Vagina (tissue), 2 donors: ENCODE measurements at places on chromosomes 13 and 19.

DNA sequence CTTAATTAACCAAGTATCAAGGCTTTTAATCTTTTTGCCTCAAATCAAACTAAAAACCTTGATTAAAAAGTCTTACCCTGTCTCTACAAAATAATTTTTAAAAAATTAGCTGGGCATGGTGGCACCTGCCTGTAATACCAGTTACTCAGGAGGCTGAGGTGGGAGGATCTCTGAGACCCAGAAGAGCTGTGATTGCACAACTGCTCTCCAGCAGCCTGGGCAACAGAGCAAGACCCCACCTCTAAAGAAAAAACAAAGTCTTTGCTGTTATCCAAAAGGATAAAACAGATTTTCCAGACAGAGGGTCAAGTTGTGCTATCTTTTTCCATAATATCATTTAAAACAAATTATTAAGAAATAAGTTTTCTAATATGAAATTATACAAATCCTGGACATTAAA, 26.8 kb upstream of the CEBPG start:
- H3K27me3 ChIP-seq = no peaks in the 10 kb centered on the region
- no peaks in the 10 kb centered on the region for H3K4me1 ChIP-seq
- H3K4me3 ChIP-seq = no peak overlapping the region
- DNase-seq = no peak
- no peak overlapping the region for H3K27ac ChIP-seq

DNA sequence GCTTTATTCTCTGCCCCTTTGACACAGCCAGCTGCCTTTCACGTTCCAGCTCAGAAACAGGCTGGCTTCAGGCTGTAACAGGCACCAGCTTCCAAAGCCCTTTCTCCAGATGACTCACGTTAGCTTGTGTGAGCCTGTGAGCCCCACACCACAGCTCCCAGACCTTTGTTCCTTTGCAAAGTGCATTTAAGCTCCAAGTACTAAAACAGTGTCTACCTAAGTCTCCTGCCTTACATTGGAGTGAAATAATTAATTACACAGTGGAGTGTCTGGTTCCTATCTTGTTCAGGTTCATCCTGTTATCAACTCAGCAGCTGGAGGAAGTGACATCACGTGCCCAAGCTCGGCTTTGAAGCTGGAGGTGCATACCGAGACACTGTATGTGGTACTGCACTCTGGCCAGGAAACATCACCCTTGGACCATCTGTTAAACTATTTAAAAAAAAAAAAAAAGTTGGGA, 475.8 kb downstream of the FOXO1 start:
- peak overlapping the region; percentile 69 for H3K27ac ChIP-seq
- H3K36me3 ChIP-seq = no peaks in the 10 kb centered on the region
- peak; percentile 87 for DNase-seq
- no peak overlapping the region for H3K4me3 ChIP-seq
- no peaks in the 10 kb centered on the region for H3K27me3 ChIP-seq

DNA sequence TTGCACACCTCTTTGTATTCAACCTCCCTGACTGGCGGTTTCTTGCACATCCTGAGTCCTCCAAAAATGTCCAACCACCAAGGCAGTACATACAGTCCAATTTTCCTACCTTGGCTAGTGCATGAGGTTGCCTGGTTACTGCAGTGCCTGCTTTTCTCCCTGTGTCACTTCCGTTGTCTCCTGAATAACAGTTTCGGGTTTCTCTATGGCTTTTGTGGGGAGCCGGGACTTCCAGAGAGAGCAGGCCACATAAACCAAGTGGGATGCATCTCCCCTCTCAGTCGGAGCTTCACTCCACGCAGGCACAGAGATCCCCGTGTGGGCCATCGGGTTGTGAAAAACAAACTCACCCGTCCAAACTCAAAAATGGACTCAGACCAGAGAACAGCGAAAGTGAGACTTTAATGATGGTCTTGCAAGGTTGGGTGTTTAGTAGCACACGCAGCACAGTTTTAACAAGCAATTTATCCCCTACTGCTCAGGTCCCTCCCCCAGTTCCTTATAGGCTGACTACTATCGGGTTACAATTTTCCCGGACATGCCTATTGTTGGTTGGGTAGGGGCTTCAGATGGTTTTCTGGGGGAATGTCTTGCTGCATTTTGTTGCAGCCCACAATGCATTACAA, 173.1 kb downstream of the POU4F1 start:
- H3K27me3 ChIP-seq = no peaks in the 10 kb centered on the region
- H3K27ac ChIP-seq = no peak overlapping the region
- H3K4me1 ChIP-seq = no peaks in the 10 kb centered on the region
- no peak overlapping the region for H3K4me3 ChIP-seq

- H3K27ac ChIP-seq = no peak overlapping the region
- H3K4me1 ChIP-seq = no peaks in the 10 kb centered on the region
- DNase-seq = no peak
- no peaks in the 10 kb centered on the region for H3K27me3 ChIP-seq
Measured at GRCh38 chr13:59269476-59269875, 894.3 kb downstream of the DIAPH3 start.

DNA sequence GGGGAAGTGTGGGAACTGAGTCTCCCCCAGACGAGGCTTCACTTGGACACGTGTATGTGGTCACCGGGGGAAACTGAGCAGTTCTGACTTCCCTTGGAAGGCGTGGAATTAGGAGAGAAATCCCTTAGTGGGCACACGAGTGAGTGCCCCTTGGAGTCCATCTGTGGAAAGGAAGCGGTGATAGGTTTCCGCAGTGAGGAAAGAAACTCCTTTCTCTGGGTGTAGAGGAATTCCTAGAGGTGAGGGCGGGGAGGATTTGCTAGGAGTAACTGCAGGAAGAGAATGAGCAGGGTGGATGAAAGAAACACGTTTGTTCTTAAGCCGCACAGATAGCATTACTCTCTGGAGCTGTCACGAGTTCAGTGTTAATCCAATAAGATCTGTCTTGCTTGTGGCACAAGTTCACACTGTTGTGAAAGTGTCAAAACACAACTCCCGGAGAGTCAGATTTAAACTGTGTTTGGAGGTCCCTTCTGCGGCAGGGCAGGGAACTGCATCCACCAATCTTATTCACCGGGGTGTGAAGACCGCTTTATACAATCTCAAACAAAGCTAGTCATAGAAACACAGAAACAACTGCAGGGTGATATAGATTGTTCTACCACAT, 1.2 kb downstream of the KL start:
- no peaks in the 10 kb centered on the region for H3K27me3 ChIP-seq
- DNase-seq = no peak
- H3K36me3 ChIP-seq = no peaks in the 10 kb centered on the region
- H3K4me1 ChIP-seq = no peaks in the 10 kb centered on the region

DNA sequence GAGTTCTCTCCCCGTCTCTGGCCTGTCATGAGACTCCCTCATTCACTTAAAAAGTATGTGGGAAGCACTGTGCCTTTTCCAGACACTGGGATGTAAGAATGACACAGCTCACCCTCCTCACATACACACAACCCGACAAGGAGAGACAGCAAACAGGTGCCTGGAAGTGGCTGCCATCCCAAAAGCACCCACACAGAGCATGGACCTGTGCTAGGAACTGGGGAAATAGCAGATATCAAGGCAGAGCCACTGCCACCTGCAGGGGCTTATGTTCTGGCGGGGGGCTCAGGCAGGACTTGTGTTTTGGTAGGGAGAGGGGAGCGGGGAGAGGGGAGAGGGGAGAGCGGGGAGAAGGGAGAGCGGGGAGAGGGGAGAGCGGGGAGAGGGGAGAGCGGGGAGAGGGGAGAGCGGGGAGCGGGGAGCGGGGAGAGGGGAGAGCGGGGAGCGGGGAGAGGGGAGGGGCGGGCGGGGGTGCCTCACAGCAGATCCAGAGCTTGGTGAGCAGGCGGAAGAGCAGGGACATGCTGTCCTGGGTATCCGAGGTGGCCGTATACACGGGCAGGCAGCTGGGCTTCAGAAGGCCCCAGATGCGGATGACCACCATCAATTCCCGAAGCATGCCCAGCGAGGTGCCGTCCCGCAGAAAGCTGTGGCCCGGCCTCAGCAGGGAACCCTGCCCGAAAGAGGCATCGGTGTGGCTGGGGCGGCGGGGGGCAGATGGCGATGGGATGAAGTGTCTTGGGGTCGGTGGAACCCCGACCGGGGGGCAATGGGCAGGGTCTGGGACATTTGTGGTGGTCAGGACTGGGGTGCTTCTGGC, 12.2 kb downstream of the CFD start:
- no peak overlapping the region for H3K4me3 ChIP-seq
- no peaks in the 10 kb centered on the region for H3K36me3 ChIP-seq
- peak overlapping the region; percentile 87 for H3K27ac ChIP-seq
- H3K4me1 ChIP-seq = peaks cover 46% of the 10 kb centered on the region
- H3K27me3 ChIP-seq = no peaks in the 10 kb centered on the region
- DNase-seq = no peak

- no peaks in the 10 kb centered on the region for H3K27me3 ChIP-seq
- DNase-seq = no peak
- no peaks in the 10 kb centered on the region for H3K36me3 ChIP-seq
- no peak overlapping the region for H3K4me3 ChIP-seq
- no peak overlapping the region for H3K27ac ChIP-seq
Measured at GRCh38 chr19:3801412-3802096, 15.4 kb upstream of the MATK start.

GRCh38 chr13:51276636-51277035, 54.4 kb downstream of the FAM124A start:
- no peak overlapping the region for H3K27ac ChIP-seq
- no peak for DNase-seq
- H3K36me3 ChIP-seq = no peaks in the 10 kb centered on the region
- no peak overlapping the region for H3K4me3 ChIP-seq
- H3K4me1 ChIP-seq = no peaks in the 10 kb centered on the region

GRCh38 chr13:66995203-66995611, 234.9 kb downstream of the PCDH9 start:
- no peaks in the 10 kb centered on the region for H3K36me3 ChIP-seq
- no peak for DNase-seq
- no peak overlapping the region for H3K27ac ChIP-seq

DNA sequence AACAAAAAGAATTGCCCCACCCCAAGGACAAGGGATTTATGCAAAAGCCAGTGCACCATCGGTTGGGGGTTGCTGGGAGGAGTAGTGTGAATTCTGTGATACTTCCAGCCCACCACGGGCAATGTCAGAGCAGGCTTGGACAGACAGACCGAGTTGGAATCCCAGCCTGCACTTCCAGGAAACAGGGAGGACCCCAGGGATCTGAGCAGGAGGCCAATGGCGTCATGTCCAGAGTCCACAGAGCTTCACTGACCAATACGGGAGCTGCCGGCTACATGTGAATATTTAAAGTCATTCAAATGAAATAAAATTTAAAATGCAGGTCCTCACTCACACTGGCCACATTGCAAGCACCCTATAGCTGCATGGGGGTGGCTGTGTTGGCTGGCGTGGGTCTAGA, 10.9 kb downstream of the ZNRF4 start:
- H3K36me3 ChIP-seq = no peaks in the 10 kb centered on the region
- H3K4me1 ChIP-seq = peaks cover 10% of the 10 kb centered on the region
- no peak for DNase-seq
- no peak overlapping the region for H3K27ac ChIP-seq
- no peak overlapping the region for H3K4me3 ChIP-seq

- H3K4me3 ChIP-seq = no peak overlapping the region
- no peak overlapping the region for H3K27ac ChIP-seq
- no peaks in the 10 kb centered on the region for H3K27me3 ChIP-seq
Measured at GRCh38 chr13:59846845-59847620, 316.7 kb downstream of the DIAPH3 start.

GRCh38 chr19:55071129-55071502, 4.6 kb upstream of the EPS8L1 start:
- H3K36me3 ChIP-seq = no peaks in the 10 kb centered on the region
- H3K4me1 ChIP-seq = peaks cover 6% of the 10 kb centered on the region
- no peak for DNase-seq

- no peak overlapping the region for H3K27ac ChIP-seq
- H3K27me3 ChIP-seq = no peaks in the 10 kb centered on the region
- DNase-seq = no peak
- H3K36me3 ChIP-seq = no peaks in the 10 kb centered on the region
- peaks cover 31% of the 10 kb centered on the region for H3K4me1 ChIP-seq
- no peak overlapping the region for H3K4me3 ChIP-seq
Measured at GRCh38 chr13:105902396-105902795, 633.1 kb downstream of the EFNB2 start.

DNA sequence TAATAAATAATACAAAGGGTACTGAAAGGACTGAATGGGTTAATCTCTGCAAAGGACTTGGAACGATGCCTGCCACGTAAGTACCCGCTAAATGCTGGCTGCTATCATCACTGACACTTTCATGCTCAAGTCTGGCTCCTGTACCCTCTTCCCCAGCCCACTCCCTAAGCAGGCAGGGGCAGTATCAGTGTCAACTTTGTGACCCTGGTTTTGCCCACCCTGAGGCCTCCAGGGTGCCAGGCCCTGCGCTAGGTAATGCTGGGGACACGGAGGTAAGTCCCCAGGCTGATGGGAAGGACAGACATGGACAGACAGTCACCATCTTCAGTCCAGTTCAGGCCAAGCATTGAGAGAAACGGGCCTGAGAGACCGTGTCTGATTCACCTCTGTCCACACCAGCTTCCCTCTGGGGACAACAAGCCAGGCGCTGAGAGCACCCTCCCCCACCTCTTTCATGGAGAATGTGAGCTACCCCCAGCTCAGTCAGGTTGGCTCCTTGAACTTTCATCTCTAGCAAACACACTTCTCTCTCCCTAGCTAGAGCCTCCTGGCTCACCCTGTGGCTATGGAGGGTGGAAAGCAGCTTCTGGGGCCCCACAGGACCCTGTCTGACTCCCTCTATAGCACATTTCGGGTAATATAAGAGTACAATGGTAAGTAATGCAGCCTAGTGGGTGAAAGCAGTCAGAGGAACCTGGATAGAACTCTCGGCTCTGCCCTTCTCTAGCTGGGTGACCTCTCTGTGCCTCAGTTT, 800 bp downstream of the ETFB start:
- no peaks in the 10 kb centered on the region for H3K36me3 ChIP-seq
- peaks cover 42% of the 10 kb centered on the region for H3K4me1 ChIP-seq
- H3K27me3 ChIP-seq = no peaks in the 10 kb centered on the region
- no peak for DNase-seq
- peak overlapping the region; percentile 81 for H3K4me3 ChIP-seq

- DNase-seq = no peak
- H3K36me3 ChIP-seq = no peaks in the 10 kb centered on the region
- peak overlapping the region; percentile 97 for H3K27ac ChIP-seq
- no peaks in the 10 kb centered on the region for H3K27me3 ChIP-seq
- peak overlapping the region; percentile 69 for H3K4me3 ChIP-seq
Measured at GRCh38 chr19:11963566-11964355, 1.1 kb upstream of the ZNF763 start.

GRCh38 chr19:47100290-47100689, 13.3 kb downstream of the ZC3H4 start:
- no peak for DNase-seq
- no peaks in the 10 kb centered on the region for H3K27me3 ChIP-seq
- no peak overlapping the region for H3K27ac ChIP-seq
- no peaks in the 10 kb centered on the region for H3K36me3 ChIP-seq

GRCh38 chr19:50910722-50911121, 473 bp downstream of the KLK4 start:
- H3K27ac ChIP-seq = no peak overlapping the region
- H3K4me3 ChIP-seq = no peak overlapping the region
- DNase-seq = no peak
- H3K36me3 ChIP-seq = no peaks in the 10 kb centered on the region
- peaks cover 8% of the 10 kb centered on the region for H3K4me1 ChIP-seq
